ENCODE measurements at places on chromosomes 13 and 19. TPM values are rescaled to one million over a fixed set of nuclear protein-coding genes. Genes with fewer than 3 reads are reported as not detected.

KLF12 gene
- 12.3 TPM for total RNA-seq

- peaks cover 52% of the 10 kb centered on the region for H3K27me3 ChIP-seq
- no peaks in the 10 kb centered on the region for H3K36me3 ChIP-seq
- DNase-seq: no peak
- H3K4me1 ChIP-seq: no peaks in the 10 kb centered on the region
- no peak overlapping the region for H3K27ac ChIP-seq
Observed at GRCh38 chr19:12837225-12837624, 1.1 kb upstream of the MAST1 start.

DNA sequence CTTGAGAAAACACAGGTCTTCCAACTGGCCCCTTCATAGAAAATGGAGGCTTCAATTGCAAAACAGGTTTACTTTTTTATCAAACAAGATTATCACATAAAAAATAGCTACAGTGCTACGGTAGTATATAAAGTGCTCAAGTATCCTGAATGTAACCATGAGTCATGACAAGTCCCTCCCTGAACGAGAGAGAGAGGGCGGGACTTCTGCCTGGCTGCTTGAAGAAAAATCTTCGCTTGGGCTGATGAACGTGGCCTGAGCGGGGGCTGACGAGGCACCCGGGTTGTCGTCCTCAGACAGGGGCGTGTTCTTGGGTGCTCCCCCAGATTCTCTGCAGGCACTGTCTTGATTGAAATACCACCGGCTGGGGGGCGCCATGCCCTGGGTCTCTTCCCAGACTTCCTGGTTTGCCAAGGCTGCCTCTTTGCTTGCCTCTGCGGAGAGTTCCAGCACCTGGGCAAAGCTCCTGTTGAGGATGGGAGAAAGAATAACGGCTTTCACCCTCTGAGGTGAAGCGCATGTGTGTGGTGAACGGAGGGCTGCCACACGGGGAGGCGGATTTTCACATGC, 23.2 kb upstream of the CPAMD8 start:
- no peaks in the 10 kb centered on the region for H3K4me1 ChIP-seq
- H3K27me3 ChIP-seq: no peaks in the 10 kb centered on the region
- H3K36me3 ChIP-seq: peaks cover 14% of the 10 kb centered on the region
- DNase-seq: no peak
- H3K4me3 ChIP-seq: no peak overlapping the region

GRCh38 chr13:42377640-42378382, 105.9 kb downstream of the AKAP11 start:
- no peaks in the 10 kb centered on the region for H3K4me1 ChIP-seq
- DNase-seq: no peak
- no peak overlapping the region for H3K27ac ChIP-seq
- no peaks in the 10 kb centered on the region for H3K27me3 ChIP-seq
- H3K36me3 ChIP-seq: no peaks in the 10 kb centered on the region
- no peak overlapping the region for H3K4me3 ChIP-seq

TRAPPC2B gene
- total RNA-seq: 23.1 TPM

ZNF575 gene
- not detected for total RNA-seq

GRCh38 chr13:50589139-50589538, 254.4 kb downstream of the DLEU7 start:
- no peaks in the 10 kb centered on the region for H3K36me3 ChIP-seq
- DNase-seq: no peak
- no peak overlapping the region for H3K27ac ChIP-seq
- H3K4me1 ChIP-seq: no peaks in the 10 kb centered on the region
- no peak overlapping the region for H3K4me3 ChIP-seq
- no peaks in the 10 kb centered on the region for H3K27me3 ChIP-seq

DNA sequence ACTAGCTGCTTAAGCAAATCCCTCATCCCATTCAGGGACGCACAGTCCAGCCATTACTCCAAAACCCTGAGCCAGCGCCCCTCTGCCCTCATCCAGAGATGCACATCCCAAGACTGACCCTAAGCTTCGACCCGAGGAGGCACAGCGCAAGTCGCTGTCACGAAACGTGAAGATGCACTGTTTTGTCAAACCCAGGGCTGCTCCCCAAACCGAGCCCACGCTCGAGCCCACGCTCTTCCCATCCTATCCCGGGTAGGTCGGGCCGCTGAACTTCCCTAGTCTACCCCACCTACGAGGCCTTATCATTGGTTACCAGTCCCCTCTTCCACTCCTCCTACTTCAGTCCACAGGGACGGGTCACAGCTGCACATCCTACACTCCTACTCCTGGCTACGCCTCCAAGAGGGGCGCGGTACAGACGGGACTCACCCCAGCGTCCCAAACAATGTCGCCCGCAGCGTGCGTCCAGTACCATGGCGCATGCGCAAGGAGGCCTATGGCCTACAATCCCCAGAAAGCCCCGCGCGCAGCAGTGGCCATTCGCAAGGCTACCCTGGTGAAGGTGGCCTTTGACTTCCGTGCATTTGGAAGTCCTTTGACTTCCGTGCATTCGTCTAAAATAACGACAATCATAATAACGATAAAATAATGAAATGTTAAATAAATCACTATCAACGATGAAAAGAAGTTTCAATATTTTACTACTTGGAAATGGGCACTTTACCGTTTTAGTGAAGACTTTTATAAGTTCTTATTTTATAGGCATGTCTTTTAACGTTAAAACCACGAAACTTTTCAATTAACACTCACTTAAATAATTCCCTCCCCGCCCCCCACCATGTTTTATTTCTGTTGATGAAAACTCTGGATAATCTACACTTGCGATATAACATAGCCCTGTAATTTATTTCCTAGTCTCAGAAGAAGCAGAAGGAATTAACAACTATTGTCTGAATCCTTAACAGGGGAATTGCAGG, at the start of gene ZNF285:
Gene ZNF285, minus strand, starts transcription at position 470 of the 977 bp plus-strand sequence. CDS start 4,395 bp downstream, outside the sequence.
- peak within 1 kb of the TSS; percentile 62 for H3K4me3 ChIP-seq
- peak; percentile 93 for DNase-seq
- peak within 1 kb of the TSS; percentile 60 for H3K27ac ChIP-seq
- no peaks in the 10 kb centered on the region for H3K27me3 ChIP-seq
- no peaks in the 10 kb centered on the region for H3K4me1 ChIP-seq

FSD1 gene
- not detected for total RNA-seq

DNA sequence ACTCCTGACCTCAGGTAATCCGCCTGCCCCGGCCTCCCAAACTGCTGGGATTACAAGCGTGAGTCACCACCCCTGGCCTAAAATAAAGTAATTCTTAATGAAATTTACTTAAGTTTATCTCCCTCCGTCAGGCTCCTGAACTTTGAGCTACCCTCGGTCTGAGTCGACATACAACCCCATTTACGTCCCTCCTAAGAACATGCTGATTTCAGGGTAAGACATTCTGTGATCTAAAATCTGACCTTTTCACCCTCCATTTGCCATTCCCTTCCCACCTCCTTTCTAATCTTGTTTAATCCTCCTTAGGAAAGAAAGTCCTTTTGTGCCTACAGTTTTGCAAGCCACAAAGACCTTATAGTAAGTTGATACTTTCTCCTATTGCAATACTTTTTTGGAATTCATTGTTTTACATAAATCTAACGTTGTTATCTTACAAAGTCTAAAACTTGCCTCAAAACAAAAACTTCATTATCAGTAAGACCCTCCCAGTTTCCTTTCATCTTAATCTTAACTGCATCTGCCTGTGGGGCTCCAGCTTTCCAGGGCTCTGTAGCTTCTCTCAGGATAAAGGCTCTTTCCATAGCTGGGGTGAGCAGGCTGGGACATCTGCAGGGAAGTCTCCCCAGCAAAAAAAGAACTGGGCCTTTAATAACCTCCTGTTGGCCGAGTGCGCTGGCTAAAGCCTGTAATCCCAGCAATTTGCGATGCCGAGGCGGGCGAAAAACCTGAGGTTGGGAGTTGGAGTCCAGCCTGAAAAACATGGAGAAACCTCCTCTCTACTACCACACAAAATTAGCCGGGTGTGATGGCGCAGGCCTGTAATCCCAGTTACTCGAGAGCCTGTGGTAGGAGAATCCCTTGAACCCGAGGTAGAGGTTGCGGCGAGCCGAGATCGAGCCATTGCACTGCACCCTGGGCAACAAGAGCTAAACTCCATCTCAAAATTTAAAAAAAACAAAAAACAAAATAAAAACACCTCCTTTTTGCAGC, 143.1 kb downstream of the ZNF737 start:
- H3K36me3 ChIP-seq: no peaks in the 10 kb centered on the region
- peak overlapping the region; percentile 82 for H3K27ac ChIP-seq
- no peak for DNase-seq
- H3K4me1 ChIP-seq: no peaks in the 10 kb centered on the region
- peak overlapping the region; percentile 66 for H3K4me3 ChIP-seq

PDCD2L gene
- 14.0 TPM for total RNA-seq

- H3K4me1 ChIP-seq: no peaks in the 10 kb centered on the region
- H3K27me3 ChIP-seq: no peaks in the 10 kb centered on the region
- no peak overlapping the region for H3K4me3 ChIP-seq
Observed at GRCh38 chr13:77514336-77514726, 21.2 kb upstream of the SCEL start.

- H3K4me1 ChIP-seq: no peaks in the 10 kb centered on the region
- H3K4me3 ChIP-seq: no peak overlapping the region
- H3K36me3 ChIP-seq: no peaks in the 10 kb centered on the region
- H3K27me3 ChIP-seq: no peaks in the 10 kb centered on the region
- no peak for DNase-seq
Observed at GRCh38 chr19:9952276-9952675, 16.0 kb upstream of the OLFM2 start.

GRCh38 chr13:113652404-113653263, 5.4 kb downstream of the ATP4B start:
- H3K36me3 ChIP-seq: no peaks in the 10 kb centered on the region
- no peak for DNase-seq
- H3K4me1 ChIP-seq: no peaks in the 10 kb centered on the region
- no peak overlapping the region for H3K27ac ChIP-seq

- H3K27me3 ChIP-seq: no peaks in the 10 kb centered on the region
- H3K36me3 ChIP-seq: no peaks in the 10 kb centered on the region
- no peak overlapping the region for H3K27ac ChIP-seq
- no peak overlapping the region for H3K4me3 ChIP-seq
Observed at GRCh38 chr13:93723316-93723715, 496.7 kb downstream of the GPC6 start.

Measured in right atrium auricular region (tissue), 2 donors.